ENCODE measurements at places on chromosomes 5 and 9. TPM values are rescaled to one million over a fixed set of nuclear protein-coding genes. Genes with fewer than 3 reads are reported as not detected.

SCGB3A2 gene
- not detected for total RNA-seq

SNCB gene
- total RNA-seq: 0.39 TPM

DPYSL3 gene
- 71.4 TPM for total RNA-seq

SMIM33 gene
- total RNA-seq: not detected

ZNF883 gene
- 2.7 TPM for total RNA-seq

CCL21 gene
- total RNA-seq: 11.9 TPM

BSPRY gene
- 3.9 TPM for total RNA-seq

C5orf63 gene
- total RNA-seq: 3.6 TPM

DBH gene
- total RNA-seq: under 0.01 TPM
